ENCODE measurements at places on chromosomes 3 and 15.

- no peak for DNase-seq
Observed at GRCh38 chr3:193483988-193484539, 70.6 kb downstream of the ATP13A4 start.

GRCh38 chr3:111856501-111856900, 2.6 kb upstream of the PHLDB2 start:
- no peak for DNase-seq

DNA sequence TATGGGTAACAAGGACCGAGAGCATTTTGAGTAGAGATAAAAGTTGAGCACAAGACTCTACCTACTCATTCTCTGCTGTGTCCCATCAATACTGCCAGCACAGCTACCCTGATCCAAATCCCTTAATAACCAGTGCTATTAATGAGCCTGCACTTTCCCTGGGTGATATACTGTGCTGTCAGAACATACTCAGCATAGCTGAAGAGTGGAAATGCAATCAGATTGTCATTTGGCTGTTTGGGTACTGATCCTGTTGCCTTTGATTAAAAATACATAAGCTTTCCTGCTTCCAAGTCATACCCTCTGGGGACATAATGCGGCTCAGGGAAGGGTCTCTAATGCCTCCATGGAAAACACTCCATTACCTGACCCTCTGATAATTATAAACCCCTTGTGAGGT, 917.5 kb downstream of the SQOR start:
- DNase-seq, result no peak

DNA sequence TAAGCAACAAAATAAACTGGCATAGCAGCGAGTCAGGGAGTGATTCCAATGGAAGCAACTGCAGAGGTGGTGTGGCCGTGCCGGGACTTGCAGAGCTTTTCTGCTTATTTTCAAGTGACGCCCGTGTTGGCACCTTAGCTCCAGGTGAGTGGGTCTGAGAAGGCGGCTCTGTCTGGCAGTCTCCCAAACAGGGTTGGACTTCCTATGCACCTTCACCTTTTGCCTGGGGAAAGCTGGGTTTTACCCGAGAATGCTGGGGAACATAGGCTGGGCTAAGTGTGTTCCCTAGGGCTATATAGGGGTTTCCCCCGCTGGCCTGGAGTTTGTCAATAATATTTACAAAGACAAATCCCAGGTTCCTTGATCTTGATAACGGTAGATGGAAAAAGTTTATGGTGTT, 179.9 kb upstream of the TBL1XR1 start:
- no peak for DNase-seq

DNA sequence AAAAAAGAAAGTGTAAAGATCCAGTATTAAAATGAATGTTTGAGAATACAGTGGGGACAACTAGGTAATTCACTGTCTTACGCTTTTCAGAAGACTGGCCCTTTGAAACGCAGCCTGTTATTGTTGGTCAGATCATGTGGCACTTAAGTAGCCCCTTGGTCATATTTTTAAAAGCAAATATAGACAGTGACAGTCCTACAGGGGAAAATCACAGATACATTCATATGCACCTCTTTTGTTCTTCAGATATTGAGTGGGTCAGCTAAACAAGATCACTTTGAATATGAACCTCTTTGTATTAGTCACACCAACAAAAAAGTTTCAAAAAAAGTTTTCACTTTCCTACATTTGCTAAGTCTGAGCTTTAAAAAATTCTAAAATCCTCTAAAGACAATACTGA, 36.0 kb downstream of the TIGIT start:
- no peak for DNase-seq
